ENCODE measurements at places on chromosomes 12 and 14. TPM values are rescaled to one million over a fixed set of nuclear protein-coding genes. Genes with fewer than 3 reads are reported as not detected.

- H3K27me3 ChIP-seq = peaks cover 6% of the 10 kb centered on the region
- no peak for DNase-seq
- H3K4me3 ChIP-seq = no peak overlapping the region
- H3K27ac ChIP-seq = no peak overlapping the region
- no peaks in the 10 kb centered on the region for H3K4me1 ChIP-seq
These were observed 22.7 kb downstream of the PAWR start for GRCh38 chr12:79668113-79668512.

DNA sequence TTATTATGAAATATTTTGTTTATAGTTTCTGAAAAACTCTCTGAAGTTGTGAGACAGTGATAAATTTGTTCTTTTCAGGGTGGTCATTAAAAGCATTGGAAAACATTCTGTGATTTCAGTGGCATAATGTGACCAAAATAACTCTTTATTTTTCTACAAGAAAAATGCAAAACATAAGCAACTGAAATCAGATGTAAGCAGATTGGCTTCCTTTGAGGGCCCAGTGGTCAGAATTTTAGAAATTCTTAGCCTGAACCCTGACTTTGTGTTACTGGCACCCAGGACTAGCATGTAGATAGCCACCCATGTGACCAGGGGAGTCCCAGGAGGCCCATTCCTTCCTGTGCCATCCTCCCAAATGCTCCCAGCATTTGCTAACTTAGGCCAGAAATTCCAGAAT is 145.6 kb upstream of the SLC38A2 start:
- H3K36me3 ChIP-seq = peaks cover 10% of the 10 kb centered on the region
- peaks cover 60% of the 10 kb centered on the region for H3K4me1 ChIP-seq
- H3K27me3 ChIP-seq = no peaks in the 10 kb centered on the region

GRCh38 chr12:108783446-108783845 is 52.1 kb upstream of the CORO1C start:
- no peak for DNase-seq
- peaks cover 3% of the 10 kb centered on the region for H3K4me1 ChIP-seq
- no peaks in the 10 kb centered on the region for H3K27me3 ChIP-seq
- H3K27ac ChIP-seq = no peak overlapping the region
- peaks cover 5% of the 10 kb centered on the region for H3K36me3 ChIP-seq
- H3K4me3 ChIP-seq = no peak overlapping the region

The RNASE7 gene
- not detected for total RNA-seq

DNA sequence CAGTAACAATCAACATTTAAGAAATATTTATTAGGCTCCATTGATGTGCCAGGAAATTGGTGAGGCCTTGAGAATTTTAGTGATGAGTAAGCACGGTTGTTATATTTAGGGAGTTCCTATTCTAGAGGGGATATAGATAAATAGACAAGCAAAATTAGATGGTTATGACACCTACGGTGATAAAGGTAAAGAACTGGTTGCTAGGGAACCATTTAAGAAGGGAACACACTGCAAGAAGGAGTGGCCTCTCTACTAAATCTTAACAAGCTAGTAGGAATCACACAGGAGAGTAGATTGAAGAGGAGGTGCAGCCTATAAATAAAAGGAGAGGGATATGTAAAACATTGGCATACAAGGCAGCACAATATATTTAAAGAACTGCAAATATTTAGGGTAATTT is 155.2 kb downstream of the LRIG3 start:
- H3K27me3 ChIP-seq = no peaks in the 10 kb centered on the region
- H3K4me3 ChIP-seq = no peak overlapping the region
- H3K36me3 ChIP-seq = no peaks in the 10 kb centered on the region
- no peaks in the 10 kb centered on the region for H3K4me1 ChIP-seq
- DNase-seq = no peak

- H3K27ac ChIP-seq = no peak overlapping the region
- peaks cover 52% of the 10 kb centered on the region for H3K4me1 ChIP-seq
- peaks cover 9% of the 10 kb centered on the region for H3K27me3 ChIP-seq
- no peaks in the 10 kb centered on the region for H3K36me3 ChIP-seq
- no peak overlapping the region for H3K4me3 ChIP-seq
These were observed 3.2 kb upstream of the CRIP1 start for GRCh38 chr14:105483300-105484068.

- peaks cover 17% of the 10 kb centered on the region for H3K36me3 ChIP-seq
- H3K27ac ChIP-seq = no peak overlapping the region
These were observed 131.9 kb downstream of the CEP128 start for GRCh38 chr14:80809663-80810062.

The SLCO1B1 gene
- total RNA-seq = not detected

DNA sequence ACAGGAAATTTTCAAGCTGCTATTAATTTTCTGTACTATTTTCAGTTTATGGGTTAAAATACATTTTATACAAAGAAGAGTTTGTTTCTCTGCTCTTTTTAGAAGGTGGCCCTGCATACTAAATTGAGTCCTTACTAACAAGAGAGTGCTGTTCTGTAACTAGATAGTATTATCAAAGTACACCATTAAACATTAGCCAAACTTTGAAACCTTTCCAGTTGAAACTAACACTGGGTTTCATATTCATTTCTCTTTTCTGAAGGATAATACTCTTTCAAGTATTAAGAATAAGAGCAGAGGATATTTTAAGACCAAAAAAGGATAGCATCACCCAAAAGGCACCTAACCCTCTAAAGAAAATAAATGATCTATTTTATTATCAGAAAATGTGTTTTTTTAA is 47.2 kb downstream of the PEBP1 start:
- peaks cover 21% of the 10 kb centered on the region for H3K36me3 ChIP-seq
- H3K27me3 ChIP-seq = no peaks in the 10 kb centered on the region
- H3K4me3 ChIP-seq = no peak overlapping the region
- peaks cover 27% of the 10 kb centered on the region for H3K4me1 ChIP-seq
- no peak overlapping the region for H3K27ac ChIP-seq
- DNase-seq = no peak

- H3K27ac ChIP-seq = no peak overlapping the region
- no peak for DNase-seq
- no peaks in the 10 kb centered on the region for H3K36me3 ChIP-seq
- peaks cover 7% of the 10 kb centered on the region for H3K4me1 ChIP-seq
- H3K4me3 ChIP-seq = no peak overlapping the region
- no peaks in the 10 kb centered on the region for H3K27me3 ChIP-seq
These were observed 41.7 kb downstream of the TSPAN19 start for GRCh38 chr12:84994426-84994825.

- H3K4me3 ChIP-seq = no peak overlapping the region
- DNase-seq = no peak
- H3K27me3 ChIP-seq = peaks cover 45% of the 10 kb centered on the region
- H3K27ac ChIP-seq = no peak overlapping the region
- H3K36me3 ChIP-seq = no peaks in the 10 kb centered on the region
- no peaks in the 10 kb centered on the region for H3K4me1 ChIP-seq
These were observed 3.7 kb downstream of the AQP2 start for GRCh38 chr12:49953961-49954846.

DNA sequence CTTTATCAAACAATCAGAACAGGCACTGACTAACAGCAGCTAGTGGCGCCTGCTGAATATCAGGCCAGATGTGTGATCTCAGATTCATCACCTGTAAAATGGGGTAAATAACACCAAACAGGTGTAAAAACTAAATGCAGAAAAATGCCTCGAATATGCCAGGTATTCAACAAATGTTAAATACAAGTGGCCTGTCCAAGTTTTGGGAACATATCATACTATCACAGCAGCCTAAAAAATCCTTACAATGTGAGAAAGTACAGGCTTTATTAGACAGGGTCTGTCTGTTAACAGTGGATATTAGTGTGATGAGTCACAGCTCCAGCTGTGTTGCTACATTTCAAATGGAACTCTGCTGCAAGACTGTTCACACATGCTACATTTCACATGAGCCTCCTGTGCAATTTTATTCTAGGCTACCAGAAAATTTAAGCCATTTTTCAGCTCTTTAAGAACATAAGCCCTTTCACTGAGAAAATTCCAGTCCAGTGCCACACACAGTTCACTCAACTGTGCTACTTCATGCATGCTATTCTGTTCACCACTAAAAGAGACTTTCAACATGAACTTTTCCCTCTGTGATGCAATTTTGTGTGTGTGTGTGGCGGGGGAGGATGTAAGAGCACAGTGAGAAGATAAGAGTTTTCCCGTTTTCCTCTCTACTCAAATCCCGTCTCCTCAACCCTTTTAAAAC is 56.7 kb downstream of the MSRB3 start:
- peaks cover 15% of the 10 kb centered on the region for H3K27me3 ChIP-seq
- no peak overlapping the region for H3K4me3 ChIP-seq
- H3K36me3 ChIP-seq = no peaks in the 10 kb centered on the region
- no peak for DNase-seq
- H3K4me1 ChIP-seq = no peaks in the 10 kb centered on the region

DNA sequence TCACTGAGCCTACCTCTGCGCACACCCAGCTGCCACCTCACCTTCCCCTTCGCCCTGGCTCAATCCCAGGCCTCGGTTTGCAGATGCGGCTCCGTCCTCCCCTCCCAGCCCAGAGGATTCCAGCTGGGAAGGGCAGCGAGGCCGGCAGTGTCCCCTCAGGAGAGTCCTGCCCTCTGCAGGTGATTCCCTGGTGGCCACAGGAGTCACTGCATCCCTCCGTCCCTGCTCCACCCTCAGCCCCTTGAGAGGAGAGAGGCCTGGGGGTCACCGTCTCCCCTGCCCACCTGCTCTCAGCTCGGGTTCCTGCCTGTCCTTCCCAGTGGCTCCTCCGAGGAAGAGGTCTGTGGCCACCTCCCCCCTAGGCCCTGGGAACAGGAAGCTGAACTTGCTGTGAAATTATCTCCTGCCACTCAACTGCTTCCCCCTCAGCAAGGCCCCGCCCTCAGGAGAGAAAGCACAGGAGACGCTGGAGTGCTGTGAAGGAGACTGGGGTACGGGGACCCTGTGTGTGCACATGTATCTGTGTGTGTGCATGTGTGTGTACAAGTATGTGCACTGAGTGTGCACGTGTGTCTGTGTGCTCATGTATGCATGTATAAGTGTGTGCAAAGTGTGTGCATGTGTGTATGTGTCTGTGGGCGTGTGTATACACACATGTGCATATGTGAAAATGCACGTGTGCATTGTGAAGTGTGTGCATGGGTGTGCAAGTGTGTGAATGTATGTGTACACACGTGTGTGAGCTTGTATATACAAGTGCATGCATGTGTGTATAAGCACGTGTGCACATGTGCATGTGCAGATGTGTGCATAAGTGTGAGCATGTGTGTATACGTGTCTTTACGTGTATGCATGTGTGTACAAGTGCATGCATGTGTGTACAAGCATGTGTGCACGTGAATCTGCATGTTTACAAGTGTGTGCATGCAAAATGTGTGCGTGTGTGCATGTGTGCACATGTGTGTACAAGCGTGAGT is 13.2 kb upstream of the GALNT9 start:
- peak; percentile 11 for DNase-seq
- no peak overlapping the region for H3K27ac ChIP-seq
- H3K36me3 ChIP-seq = no peaks in the 10 kb centered on the region
- no peak overlapping the region for H3K4me3 ChIP-seq

GRCh38 chr12:81222846-81223592 is 145.1 kb downstream of the ACSS3 start:
- H3K4me3 ChIP-seq = no peak overlapping the region
- no peak for DNase-seq
- no peaks in the 10 kb centered on the region for H3K36me3 ChIP-seq

DNA sequence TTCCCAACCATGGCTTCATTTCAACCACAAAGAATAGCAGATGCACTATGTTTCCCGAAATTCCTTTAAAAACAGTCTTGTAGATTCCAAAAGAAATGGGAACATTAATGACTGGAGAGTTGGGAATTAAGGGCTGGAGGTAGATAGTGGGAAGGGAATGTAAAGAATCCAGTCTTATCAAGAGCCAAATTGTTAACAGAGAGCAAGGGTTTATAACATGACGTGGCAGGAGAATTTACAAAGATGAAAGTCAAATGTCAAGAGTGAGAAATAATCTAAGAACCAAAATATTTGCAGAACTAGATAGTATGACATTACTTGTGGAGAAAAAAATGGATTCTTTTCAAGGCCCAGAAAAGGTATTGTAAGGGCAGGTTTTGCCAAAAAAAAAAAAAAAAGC is 200.9 kb downstream of the GRIN2B start:
- H3K27ac ChIP-seq = no peak overlapping the region
- H3K27me3 ChIP-seq = no peaks in the 10 kb centered on the region
- H3K4me1 ChIP-seq = no peaks in the 10 kb centered on the region
- H3K4me3 ChIP-seq = no peak overlapping the region

DNA sequence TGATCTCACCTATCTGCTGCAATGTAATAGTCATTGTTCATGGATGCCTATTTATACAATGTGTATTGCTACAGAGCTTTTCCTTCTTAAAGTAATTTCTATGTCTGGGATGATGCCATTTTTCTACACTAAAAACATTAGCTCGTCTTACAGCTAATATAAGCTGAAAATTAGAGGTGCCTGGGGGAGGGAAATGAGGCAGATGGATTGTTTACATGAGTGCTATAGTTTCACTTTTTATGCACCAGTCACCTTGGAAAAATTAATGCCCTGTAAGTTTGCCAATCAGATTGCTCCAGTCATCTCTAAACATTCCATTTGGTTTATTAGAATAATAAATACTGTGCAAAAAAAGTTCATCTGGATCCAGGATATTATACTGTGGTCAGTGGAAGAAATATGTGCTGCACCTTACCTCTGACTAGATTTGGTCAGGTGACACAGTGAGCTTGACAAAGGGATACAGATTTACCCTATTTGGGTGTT is 436.2 kb downstream of the RAD51B start:
- no peaks in the 10 kb centered on the region for H3K36me3 ChIP-seq
- H3K4me3 ChIP-seq = no peak overlapping the region
- no peak overlapping the region for H3K27ac ChIP-seq
- no peaks in the 10 kb centered on the region for H3K27me3 ChIP-seq
- peaks cover 45% of the 10 kb centered on the region for H3K4me1 ChIP-seq

- no peaks in the 10 kb centered on the region for H3K27me3 ChIP-seq
- H3K4me1 ChIP-seq = no peaks in the 10 kb centered on the region
- no peak overlapping the region for H3K27ac ChIP-seq
- H3K4me3 ChIP-seq = no peak overlapping the region
These were observed 68.0 kb downstream of the PDE3A start for GRCh38 chr12:20436316-20436715.

GRCh38 chr14:32397861-32398640 is 69.0 kb downstream of the AKAP6 start:
- no peak overlapping the region for H3K27ac ChIP-seq
- H3K4me3 ChIP-seq = no peak overlapping the region
- H3K27me3 ChIP-seq = peaks cover 3% of the 10 kb centered on the region
- H3K36me3 ChIP-seq = no peaks in the 10 kb centered on the region

Measured in activated CD8-positive, alpha-beta T cell treated with anti-CD3 and anti-CD28 coated beads for 36 hours (primary cell).